ENCODE measurements at places on chromosomes 6 and 20.

DNA sequence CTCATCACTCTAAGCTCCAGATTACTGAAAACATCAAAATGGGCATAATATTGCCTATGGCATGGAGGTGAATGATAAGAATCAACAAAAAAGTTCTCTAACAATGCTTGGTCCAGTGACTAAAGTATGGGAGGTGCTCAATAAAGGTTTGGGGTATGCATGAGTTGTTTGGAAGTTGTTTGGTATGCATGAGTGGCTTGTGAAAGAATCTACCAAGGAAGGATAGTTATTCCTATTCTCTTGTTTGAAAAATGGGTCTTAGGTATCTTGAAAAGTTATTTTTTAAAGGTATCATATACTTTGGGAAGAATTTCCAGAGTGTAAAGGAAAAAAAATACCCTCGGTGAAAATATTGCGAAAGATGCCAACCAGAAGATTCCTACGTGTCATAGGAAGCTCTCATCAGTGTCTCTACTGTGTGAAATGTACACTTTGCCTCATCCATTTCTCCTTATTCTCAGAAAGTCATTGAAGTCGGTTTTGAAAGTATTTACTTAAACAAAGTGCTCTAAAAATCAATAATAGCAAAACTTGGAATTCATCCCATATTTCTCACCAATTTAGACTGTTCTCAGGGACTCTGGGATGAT lies 449.8 kb downstream of the ADGRB3 start:
- DNase-seq, result peak; percentile 31

DNA sequence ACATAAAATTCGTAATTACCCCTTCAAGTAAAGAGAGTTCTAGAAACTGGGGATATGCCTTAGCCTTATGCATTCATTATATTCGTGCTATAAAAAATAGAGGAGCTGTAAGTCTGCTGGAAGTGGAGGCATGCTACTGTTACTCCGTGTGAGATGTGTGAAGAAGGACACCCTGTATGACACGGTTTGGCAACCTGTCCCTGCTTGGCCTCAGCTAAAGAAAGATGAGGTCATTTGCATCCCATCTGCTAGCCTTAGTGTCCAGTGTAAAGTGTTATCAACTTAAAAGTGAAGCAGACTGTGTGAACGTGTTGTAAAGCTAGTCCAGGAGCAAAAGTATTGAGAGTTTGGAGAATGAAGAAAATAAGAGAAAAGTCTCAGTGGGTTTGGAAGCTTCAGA lies 135.1 kb upstream of the RAB32 start:
- DNase-seq, result no peak

DNA sequence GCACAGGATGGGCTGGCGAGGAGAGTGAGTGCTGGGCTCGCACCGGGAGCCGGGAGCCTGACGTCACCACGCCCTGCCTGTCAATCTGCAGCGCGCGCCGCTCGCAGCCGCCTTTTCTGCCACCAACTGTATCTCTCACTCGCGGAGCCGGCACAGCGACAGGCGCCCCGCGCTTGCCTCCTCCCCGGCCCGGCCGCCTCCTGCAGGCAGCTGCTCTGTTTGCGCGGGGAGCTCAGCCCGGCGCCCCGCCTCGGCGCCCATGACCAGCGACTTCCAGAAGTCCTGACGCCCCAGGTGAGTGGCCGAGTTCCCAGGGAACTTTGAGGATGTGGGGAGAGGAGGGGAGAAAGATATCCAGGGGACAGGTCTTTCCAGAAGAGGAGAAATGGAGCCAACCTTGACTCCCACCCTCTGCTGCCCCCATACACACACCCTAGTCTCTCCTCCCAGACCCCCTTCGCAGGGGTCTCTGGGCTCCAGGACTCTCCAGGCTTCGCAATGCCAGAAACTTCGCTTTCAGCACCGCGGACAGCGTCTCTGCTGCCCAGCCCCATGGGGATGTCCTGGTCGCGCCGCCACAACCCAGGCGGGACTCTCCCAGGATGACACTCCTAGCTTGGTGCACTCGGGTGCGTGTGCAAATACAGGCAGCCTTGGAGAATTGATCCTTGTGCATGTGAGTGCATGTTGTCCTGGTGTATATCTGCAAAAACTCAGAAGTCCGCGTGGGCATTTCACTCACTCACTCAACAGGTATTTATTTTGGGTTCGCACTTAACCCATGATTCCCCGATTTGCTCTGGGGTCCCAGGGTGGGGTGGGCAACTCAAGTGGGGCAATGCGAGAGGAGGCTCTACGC lies at the start of gene GPR6:
Gene GPR6 (plus strand): TSS at position 138 of the 859 bp plus-strand sequence. CDS start 802 bp downstream, outside the sequence.
- peak; percentile 40 for DNase-seq

DNA sequence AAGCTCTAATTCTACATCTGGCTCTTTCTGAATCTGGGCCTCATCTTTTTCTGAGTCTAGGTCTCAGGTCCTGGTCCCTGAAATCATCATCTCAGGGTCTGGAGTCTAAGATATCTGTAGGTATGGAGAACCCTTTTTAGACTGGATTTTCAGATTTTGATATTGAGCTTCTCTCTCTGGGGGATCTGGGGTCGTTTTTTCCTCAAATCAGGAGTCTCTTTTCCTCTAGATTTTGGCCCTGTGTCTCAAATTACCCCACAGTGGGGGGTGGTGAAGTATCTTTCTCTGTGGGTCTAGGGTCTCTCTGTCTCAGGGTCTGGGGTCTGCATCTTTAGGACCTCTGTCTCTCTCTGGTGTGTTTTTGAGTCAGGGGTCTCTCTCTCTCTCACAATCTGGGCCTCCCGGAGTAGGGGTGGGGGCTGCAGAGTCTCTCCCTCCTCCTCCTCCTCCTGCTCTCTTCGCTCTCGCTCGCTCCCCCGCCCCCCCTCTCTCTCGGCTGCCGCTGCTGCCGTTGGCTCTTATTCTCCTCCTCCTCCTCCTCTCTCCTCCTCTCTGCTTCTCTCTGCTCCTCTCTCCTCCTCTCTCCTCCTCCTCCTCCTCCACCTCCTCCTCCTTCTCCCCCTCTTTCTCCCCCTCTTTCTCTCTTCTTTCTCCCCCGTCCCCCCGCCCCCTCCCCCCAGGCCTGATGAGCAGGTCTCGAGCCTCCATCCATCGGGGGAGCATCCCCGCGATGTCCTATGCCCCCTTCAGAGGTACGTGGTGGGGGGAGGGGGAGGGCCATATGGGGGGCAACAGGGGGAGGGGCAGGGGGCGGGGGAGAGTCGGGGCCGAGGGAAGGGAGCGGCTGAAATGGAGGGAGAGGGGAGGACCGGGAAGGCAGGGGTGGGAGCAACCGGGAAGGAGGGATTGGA lies at the start of gene SYNGAP1:
Gene SYNGAP1 (plus strand): TSS at position 486 of the 911 bp plus-strand sequence. CDS start 200 bp downstream, at position 686.
- no peak for DNase-seq

DNA sequence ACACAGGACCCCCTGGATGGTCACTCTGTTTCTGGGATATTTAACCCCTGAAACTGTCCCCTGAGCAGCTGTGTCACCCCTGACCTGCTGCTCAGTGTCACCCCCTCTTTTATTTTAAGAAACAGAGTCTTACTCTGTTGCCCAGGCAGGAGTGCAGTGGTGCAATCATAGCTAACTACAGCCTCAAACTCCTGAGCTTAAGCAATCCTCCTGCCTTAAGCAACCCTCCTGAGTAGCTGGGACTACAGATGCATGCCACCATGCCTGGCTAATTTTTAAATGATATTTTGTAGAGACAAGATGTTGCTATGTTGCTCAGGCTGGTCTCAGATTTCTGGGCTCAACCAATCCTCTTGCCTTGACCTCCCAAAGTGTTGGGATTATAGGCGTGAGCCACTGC lies 21.5 kb upstream of the GTSF1L start:
- DNase-seq, result no peak

GRCh38 chr20:51156041-51156982 lies 133.4 kb upstream of the KCNG1 start:
- DNase-seq, result no peak

GRCh38 chr6:118999494-119000040 lies 64.6 kb upstream of the MCM9 start:
- DNase-seq, result no peak

DNA sequence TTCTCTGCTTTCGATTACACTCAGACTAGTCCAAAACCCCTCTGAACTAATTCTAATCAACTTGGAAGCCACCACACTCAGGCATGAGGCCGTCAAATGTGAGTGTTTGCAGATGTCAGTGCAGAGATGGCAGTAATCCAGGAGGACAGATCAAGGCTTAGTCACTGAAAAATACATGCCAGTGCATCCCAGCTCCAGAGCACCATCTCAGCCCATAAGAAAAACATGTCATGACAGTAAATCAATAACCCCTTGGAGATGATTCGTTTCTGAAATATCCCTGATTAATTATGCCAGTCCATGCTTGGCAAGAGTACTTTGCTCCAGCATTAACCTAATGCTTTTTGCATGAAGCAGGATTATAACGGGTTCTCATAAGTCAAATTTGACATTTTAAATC lies 179.5 kb downstream of the ADAT2 start:
- peak; percentile 43 for DNase-seq

DNA sequence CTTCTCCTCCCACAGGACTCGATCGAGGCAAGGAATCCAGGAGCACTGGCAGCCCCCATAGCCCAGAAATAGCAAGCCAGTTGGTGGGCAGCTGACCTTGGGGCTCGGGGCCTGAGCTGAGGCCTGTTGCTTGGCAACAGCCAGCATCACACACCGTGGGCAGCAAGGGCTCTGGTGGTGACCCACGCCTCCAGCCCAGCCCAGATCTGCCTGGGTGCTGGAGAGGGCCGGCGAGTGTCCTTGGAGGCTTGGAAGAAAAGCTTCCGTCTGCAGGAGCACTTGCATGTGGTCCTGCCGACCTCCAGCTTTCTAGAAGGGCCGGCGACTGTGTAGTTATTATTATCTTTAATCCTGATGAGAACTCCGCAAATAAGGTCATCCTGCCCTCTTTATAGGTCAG lies 67.3 kb downstream of the STK35 start:
- DNase-seq, result no peak

- DNase-seq, result no peak
These were observed 103.9 kb upstream of the JAG1 start for GRCh38 chr20:10777710-10778109.

GRCh38 chr6:124956018-124956417 lies 6.2 kb upstream of the RNF217 start:
- no peak for DNase-seq

GRCh38 chr20:16434062-16434664 lies 139.1 kb downstream of the KIF16B start:
- peak; percentile 18 for DNase-seq

- no peak for DNase-seq
These were observed 74.6 kb downstream of the AIG1 start for GRCh38 chr6:143135325-143135724.

GRCh38 chr20:24812373-24812772 lies 136.7 kb upstream of the CST7 start:
- no peak for DNase-seq

DNA sequence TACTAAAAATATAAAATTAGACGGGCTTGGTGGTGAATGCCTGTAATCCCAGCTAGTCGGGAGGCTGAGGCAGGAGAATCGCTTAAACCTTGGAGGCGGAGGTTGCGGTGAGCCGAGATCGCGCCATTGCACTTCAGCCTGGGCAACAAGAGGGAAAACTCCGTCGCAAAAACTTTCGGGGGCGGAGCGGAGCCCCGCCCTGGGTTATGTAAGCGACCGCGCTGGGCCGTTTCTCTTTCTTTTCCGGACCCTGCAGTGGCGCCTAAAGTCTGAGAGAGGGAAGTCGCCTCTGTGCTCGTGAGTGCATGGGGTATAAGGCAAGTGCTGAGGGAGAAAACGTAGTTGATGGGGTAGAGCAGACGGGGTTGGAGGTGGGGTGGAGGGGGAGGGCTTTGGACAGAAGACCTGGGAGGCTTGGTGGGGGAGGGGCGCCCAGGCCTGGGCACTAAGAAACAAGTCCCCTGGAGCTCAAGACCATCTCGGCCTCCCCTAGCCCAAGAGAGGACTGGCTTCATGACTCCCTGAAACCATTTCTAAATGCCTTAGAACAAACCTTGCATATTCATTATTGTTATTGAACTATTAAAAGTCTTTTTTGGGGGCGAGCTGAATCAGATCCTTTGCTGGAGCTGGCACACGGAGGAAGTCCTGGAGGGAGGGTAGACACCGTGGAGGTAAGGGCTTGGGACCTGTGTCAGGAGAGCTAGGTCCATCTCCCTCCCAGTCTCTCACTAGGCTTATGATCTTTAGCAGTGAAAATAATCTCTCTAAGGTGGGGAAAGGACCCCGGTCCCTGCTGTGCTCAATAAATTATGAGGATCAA lies 2.7 kb upstream of the MICA start:
- DNase-seq, result peak; percentile 70

- DNase-seq, result peak; percentile 89
These were observed 37.4 kb upstream of the SLC9A8 start for GRCh38 chr20:49775229-49775693.

DNA sequence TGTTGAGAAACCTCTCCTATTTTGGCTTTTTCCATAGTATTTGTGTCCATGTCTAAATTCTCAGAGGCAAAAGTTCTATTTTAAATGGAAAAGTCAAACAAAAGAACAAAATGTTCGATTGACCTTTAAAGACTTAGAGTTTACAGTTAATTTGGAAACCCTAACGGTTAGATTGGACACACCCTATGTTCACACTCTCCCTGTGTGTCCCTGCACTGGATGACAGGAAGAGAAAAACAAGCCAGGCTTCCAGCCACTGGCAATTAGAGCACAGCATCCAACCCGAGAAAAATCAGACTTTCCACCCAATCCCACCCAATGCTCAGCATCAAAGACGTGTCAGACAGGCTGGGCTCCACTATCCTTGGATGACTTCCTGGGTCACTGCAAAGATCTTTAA lies 241.3 kb downstream of the TBXT start:
- no peak for DNase-seq

- DNase-seq, result peak; percentile 82
These were observed at the start of gene UST for GRCh38 chr6:148746363-148747144. TSS of gene UST (plus strand) at chr6:148747030. CDS start at chr6:148747431, 401 bp downstream.

DNA sequence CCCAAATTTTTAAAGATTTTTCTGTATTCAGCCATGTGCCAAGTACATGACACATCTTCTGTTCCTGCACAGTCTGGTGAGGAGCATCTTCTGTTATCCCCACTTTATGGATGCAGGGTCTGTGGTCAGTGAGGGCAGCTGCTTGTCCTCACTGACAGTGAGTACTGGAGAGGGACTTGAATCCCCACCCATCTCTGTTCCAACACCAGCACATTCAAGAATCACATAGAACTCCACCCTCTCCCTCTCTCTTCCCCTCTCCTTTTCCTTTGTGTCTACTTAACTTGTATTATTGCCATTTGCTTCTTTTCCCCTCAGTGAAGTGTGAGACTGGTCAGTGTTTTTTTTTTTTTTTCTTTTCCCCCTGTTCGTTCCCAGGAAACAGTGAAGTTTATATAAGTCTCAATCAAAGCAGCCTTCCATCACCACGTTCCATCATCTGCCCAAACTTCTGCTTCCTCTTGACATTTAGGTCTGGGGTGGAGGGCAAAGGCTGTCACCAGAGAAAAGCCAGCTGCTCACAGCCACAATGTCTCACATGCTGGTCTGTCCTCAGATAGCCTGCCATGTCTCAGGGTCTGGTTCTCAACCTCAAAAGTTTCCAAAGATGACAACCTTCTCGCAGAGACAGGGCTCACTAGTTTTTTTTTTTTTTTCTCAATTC lies 110.0 kb upstream of the SSTR4 start:
- DNase-seq, result no peak

- DNase-seq, result no peak
These were observed 15.4 kb downstream of the FNDC1 start for GRCh38 chr6:159184559-159184958.

- no peak for DNase-seq
These were observed 75.5 kb upstream of the TNFAIP3 start for GRCh38 chr6:137791281-137792159.

Measured in Caki2 (cell line).